ENCODE measurements at places on chromosomes 5 and 9.

DNA sequence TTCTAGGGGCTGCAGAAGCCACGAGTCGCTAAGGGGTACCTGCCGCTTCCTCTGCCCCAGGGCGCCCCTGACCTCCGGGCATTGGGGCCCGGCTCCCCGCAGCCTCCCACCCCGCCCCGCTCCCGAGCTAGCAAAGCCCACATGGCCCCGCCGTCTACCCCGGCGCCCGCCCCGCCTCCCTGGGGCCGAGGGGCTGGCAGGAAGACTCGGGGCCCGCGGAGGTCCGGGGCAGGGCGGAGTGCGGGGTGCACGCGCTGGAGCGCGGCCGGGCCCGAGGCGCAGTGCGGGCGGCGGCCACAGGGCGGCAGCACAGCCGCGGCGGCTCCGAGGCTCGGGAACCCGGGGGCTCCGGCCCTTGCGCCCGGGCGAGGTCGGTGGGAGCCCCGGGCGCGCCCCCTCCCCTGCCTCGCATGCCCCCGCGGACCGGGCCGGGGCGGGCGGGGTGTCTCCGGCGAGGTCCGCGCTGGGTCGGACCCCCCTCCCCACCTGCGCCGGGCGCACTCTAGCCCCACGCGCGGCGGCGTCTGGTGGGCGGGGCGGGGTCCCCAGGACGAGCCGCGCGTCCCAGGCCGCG, 6.7 kb downstream of the NRARP start:
- no peak for DNase-seq

- DNase-seq, result peak; percentile 46
Observed at GRCh38 chr9:113695901-113696300, 180.2 kb upstream of the ZNF618 start.

DNA sequence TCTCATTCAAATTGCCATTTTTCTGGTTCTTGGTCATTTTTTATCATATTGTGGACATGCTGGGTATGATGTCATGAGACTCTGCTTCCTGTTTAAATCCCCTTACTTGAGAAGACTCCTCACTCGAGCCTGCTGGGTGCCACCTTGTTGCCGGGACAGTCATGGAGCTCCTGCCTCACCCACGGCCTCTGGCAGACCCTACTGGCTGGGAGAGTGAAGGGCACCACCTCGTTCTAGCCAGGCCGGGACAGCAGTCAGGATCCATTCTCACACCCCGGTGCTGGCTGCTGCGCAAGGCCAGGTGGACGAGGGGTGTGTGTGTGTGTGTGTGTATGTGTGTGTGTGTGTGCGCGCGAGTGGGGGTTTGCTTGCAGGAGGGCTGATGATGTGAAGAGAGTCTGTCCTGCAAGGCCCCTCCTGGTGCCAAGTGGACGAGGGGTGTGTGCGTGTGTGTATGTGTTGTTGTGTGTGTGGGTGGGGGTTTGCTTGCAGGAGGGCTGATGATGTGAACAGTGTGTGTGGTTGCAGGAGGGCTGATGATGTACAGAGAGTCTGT, 4.4 kb downstream of the CEP72 start:
- DNase-seq, result no peak

DNA sequence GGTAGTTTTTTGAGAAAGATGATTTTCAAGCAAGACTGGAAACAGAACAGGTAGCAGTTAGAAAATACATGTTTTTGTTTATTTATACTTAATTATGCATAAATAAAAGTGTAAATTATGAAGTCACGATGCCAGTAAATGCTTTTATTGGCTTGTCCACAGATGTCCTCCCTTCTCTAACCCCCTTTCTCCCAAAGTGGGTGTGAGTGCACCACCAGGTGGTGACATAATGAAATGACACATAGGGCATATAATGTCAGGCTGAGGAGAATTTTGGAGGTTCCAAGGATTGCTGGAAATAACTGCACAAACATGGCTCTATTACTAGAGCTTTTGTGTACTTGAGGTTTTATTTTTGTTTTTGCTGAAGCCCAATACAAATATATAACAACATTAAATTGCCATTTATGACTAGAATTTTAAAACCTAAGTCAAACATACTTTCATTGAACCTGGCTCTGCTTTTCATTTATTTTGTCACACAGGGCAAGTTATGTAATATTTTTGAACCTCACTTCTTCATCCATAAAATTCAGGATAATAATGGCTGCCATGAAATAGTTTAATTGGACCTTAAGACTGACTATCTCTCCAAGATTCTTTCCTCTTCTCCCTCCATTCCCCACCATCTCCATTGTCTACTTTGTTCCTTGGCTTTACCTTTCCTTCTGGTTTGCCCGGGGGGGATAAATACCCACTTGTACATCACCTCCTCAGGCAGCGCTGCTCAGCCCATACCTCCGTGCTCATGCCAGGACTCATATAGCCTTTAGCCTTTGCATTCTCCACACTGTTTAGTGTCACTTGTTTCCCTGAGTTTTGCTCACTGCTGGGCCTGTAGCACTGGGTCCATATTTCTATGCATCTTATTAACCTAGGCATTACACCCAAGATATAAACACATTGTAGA, 168.8 kb downstream of the PDE4D start:
- DNase-seq, result peak; percentile 50

DNA sequence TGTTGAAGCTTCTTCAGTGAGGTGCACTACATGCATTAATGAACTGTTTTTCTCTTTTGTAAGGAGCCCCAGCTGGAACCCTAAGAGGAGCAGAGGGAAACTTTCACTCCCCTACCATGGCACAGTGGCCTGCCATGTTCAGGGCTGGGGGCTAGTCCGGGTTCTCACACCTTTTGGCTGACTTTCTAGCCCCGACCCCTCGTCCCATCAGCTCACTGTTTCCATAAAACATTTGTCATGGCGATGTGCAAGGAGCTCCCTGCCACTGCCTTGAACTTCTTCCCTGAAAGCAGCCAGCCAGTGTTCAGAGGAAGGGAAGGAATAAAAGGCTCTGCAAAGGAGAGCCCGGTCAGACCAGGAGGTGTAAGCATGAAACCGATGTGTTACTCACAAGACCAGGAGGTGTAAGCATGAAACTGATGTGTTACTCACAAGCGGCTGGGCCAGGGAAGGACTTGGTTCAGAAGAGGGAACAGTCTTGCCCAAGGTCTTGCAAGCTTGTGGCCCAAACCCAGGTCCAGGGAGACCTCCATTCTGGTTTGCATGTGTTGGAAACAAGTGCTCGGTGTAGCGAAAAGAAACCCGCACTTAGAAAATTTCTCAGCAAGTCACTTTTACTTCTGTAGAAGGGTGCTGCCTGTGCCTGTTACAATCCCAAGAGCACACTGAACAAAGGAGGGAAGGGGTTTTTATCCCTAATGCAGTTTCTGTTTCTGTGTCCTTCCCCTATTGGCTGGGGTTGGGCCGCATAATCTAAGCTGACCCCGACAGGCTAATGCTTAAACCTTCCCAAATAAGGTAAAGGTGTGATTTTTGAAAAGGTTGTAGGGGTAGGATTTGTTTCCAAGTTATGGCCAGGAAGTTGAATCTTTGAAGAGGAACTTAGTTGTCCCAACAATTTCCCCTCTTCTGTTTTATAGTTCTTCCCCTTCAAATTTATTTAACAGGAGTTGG, 3.4 kb upstream of the ABO start:
- DNase-seq, result no peak

GRCh38 chr5:76074487-76075065, 8.6 kb upstream of the SV2C start:
- no peak for DNase-seq

- DNase-seq, result peak; percentile 57
Observed at GRCh38 chr5:179257176-179257682, 88.0 kb downstream of the ADAMTS2 start.

DNA sequence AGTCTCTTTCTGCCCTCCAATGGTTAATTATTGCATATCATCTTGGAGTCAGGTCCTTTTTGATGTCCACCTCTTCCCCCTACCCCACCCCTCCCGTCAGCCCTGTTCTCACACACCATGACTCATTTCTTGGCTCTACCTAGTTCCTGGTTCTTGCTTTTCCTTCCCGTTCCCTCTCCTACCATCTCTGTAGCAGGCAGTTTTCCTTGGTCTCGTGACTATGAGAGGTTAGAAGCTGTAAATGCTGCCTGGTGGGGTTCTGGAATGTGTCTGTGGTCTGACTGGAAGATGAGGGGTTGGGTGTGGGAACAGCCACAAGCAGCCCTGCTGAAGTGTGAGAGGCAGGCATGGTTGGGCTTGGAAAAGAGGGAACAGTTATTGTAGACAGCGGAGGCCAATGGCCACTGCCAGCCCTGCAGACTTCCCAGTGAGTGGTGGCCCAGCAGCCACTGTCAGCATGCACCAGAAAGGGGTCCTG, 18.2 kb downstream of the SLC22A5 start:
- peak; percentile 100 for DNase-seq

GRCh38 chr9:99681113-99681512, 140.6 kb upstream of the NR4A3 start:
- DNase-seq, result no peak

- no peak for DNase-seq
Observed at GRCh38 chr5:161585798-161586197, 39.3 kb upstream of the GABRB2 start.

GRCh38 chr5:30928956-30929355, 264.5 kb upstream of the CDH6 start:
- DNase-seq, result peak; percentile 7

GRCh38 chr5:99614888-99615287, 686.1 kb upstream of the CHD1 start:
- DNase-seq, result no peak

DNA sequence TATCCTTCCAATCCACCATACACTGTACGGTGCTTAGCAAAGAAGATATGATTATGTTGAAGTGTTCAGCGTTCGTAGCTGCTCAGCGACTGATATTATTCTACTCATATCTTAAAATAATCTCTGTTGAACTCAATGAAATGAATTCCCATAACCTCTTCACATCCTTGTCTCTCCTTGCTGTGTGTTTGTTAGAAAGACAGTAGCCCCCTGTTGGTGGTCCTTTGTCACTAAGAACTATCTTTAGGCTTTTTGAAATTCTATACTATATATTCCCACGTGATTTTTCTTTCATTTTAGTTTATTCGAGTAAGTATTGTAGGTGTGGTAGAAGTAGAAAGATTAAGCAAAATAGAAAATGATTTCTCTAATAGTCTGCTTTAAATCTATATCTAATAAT, 762.8 kb upstream of the WWC1 start:
- no peak for DNase-seq

DNA sequence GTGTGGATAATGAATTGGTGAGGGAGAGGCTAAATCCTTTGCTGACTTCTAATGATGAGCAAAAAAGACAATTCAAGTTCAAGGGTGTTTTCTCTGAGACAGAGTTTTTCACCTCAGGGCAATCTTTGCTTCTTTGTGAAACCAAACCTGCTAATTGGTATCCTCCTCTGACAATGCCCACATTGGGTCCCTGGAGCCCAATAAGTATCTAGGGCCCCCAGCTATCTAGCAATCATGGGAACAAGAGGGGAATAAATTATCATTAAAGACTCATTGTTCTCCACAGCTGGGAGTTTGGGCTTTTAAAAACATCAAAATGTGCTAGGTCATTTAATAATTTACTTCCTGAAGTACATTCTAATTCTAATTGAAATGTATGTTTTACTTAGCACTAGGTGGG, 227.3 kb downstream of the TMEM167A start:
- no peak for DNase-seq

GRCh38 chr5:101424530-101425175, 521.6 kb upstream of the ST8SIA4 start:
- DNase-seq, result peak; percentile 90

DNA sequence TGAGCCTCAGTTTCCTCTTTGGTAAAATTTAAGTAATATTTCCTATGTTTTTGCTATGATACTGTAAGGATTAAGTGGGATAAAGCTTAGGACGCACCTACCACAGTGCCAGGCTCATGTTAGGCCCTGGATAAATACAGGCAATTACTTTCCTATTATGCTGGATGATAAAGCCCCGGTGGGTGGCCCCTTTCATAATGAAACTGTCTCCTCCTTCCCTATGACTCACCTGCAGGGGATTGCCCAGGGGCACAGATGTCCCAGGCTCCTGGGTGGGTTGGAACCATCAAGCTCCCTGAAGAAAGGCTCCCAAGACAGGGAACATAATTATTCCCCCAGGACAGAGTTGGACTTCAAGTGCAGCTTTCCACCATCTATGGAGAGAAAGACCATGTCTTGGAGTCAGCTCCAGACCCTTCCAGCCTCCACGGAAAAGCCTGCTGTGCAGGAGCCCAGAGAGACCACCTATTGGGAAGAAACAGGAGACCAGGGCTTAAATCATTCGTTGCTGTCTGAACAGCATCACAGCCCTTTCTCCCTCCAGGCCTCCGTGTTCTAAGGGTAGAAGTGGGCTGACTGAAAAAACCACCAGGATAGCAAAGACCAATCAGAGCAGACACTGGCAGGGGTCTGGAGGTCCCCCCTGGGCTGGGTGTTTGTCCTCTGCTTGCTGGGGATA, 43.2 kb upstream of the FOXE1 start:
- no peak for DNase-seq

GRCh38 chr9:94805051-94805489, 78.6 kb downstream of the AOPEP start:
- DNase-seq, result no peak

DNA sequence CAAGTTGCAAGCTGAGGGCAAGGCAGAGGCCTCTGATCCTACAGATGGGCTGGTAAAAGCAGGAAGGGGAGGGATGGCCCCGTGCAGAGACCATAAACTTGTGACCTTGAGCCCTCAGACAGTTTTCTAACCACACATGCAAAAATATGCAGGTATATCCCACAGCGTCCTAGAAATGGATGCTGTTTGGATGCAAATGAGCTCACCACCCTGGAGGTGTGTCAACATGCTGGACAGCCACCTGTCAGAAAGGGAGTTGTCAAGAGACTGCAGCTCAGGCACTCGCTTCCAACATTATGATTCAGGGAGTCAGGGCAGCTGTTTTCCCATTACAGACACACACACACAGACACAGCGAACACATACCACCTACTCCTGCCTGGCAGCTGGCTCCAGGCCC, 97.3 kb upstream of the PANK3 start:
- no peak for DNase-seq

DNA sequence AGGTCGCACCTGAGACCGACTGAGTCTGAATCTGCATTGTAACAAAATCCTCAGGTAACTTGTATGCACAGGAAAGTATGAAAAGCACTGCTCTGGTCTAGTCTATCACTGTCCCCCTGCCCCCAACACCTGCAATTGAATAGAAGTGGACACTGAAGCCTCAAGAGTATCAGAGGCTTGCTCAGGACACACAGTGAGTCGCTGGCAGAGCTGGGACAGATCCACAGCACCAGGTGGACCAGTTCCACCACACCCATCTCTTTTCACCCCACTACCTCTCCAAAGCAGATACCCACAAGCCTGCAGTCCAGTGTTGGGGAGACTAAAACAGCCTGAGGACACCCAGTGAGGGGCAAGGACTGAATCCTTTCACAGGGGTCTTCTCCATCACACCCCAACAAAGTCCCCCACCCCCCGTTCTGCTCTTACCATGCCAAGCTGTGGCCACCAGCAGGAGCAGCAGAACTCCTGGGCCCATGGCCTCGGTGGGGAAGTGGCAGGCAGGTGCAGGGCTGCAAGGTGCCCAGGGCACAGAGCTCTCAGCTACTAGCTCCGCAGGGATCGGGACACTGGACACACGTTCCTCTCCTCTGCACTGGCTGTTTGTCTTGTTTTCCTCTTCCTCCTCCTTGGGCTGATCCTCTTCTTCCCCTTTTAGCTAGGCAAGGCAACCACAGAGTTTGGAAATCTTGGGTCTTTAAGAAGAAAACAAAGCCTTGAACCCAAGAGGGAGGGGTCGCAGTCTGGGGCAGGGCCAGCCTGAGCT, at the start of gene CSF1R:
CSF1R (minus strand) TSS at position 605 of the 766 bp plus-strand sequence; CDS start at position 478, 127 bp downstream.
- no peak for DNase-seq

Measured in fibroblast of skin of right biceps (primary cell).